Stimulated activated CD4-positive, alpha-beta T cell treated with anti-CD3 and anti-CD28 coated beads, Interleukin-1b, Interleukin-23, amount 100 ng/mL, for 1 hour (primary cell): ENCODE measurements at places on chromosomes 6 and 20.

DNA sequence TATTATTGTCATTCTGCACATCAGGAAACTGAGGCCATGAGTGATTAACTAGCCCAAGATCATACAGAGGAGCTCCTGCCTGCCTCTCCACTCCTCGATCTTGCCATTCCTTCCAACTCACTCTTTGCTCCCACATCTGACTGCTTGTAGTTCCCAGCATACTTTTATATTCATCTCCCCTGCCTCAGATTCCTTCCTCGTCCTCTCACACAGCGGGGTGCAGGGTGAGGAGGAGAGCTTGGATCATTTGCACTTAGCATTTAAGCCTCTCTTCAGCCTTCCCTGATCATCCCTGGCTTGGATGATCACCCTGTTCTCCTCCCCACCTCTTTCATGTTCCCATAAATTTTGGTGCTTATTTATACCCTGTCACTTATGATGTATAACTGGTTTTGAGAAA lies 515.1 kb upstream of the SOX4 start:
- no peak for DNase-seq

GRCh38 chr6:136524936-136525413 lies 25.2 kb downstream of the MAP7 start:
- DNase-seq: no peak

GRCh38 chr6:71619836-71620235 lies 266.5 kb upstream of the RIMS1 start:
- DNase-seq: no peak

GRCh38 chr6:41894366-41895299 lies 542 bp downstream of the USP49 start:
- no peak for DNase-seq

- no peak for DNase-seq
Observed at GRCh38 chr6:53284901-53285300, 63.8 kb downstream of the ELOVL5 start.

- DNase-seq: no peak
Observed at GRCh38 chr20:10002866-10003265, 31.9 kb upstream of the ANKEF1 start.
